G401 (cell line): ENCODE measurements at places on chromosomes 2 and 18.

DNA sequence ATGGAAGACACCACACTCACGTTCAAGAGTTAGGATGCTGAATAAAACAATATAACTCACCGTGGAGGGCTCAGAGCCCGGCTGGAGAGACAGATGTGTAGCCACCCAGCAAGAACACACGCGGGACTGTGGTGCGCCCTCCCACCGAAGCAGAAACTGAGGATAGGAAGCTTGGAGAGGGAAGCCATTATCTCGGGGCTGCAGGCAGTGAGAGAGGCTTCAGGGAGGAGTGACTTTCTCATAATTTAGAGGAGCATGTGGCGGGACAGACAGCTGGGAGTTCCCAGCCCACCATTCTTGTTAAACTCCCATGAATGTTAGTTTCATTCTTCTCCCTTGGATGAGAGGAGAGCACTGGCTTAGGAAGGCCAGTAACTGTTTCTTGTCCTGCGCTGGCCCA lies 96.4 kb downstream of the MAPRE2 start:
- no peak for DNase-seq

- DNase-seq, result no peak
Measured at GRCh38 chr2:32865399-32866068, 81.2 kb upstream of the LTBP1 start.

DNA sequence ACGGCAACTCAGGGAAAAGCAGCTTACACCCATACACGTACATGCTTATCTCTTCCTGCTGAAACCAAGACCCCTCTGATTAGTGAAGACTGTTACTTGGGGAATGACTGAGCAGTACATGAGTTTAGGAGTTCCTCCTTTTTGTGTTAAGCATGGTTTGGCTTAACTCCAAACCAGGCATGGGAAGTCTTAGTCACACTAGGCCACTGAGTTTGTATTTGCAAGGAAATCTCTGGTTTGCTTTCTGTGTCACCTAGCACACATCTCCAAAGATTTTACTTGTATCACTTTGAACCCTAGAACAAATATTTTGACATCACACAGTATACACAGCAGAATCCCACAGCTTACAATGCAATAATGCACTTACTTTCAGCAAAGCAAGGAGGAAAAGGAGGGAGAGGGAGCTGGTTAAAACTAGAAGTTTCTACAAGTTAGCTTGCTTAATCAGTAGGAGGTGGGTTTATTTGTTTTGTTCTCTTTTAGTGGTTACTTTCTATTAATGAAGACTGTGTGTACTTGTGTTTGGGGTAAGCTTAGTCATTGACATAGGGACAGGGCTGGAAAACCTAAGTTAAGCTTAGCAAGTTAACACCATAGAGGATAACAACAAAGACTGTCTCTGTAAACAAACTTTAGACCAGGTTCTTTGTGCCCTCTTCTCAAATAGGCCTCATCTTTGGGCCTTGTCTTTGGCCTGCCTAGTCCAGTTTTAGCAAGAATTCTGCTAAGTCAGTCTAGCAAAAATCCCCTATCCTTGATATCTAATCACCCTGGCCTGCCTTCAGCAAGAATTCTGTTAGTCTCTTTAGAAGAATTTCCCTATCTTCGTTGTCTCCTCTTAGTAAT lies 219.4 kb downstream of the MREG start:
- no peak for DNase-seq

DNA sequence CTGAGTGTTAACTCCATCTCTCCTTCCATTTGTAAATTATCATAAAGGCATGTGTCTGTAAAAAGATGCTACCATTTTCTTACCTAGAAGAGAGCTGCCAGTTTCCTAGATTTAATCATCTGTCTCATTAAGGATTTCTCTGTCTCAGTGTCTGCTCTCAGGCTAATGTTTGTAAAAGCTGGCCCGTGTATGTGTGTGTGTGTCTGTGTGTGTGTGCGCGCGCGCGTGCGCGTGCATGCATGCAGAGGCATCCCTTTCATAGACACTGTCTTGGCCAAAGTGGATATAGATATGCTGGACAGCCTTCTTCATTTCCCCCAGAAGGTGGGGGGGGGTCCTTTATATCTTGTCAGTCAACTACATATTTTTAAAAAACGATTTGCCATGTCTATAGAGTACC lies 18.9 kb downstream of the MGAT5 start:
- DNase-seq, result no peak

- DNase-seq, result no peak
Measured at GRCh38 chr2:48529194-48529593, 760 bp upstream of the STON1 start.

GRCh38 chr2:182426082-182426917 lies 536 bp downstream of the PDE1A start:
- no peak for DNase-seq

- peak; percentile 70 for DNase-seq
Measured at GRCh38 chr2:207143215-207144172, 22.3 kb downstream of the KLF7 start.

GRCh38 chr2:101310090-101310833 lies 1.8 kb upstream of the RNF149 start:
- DNase-seq, result no peak

- no peak for DNase-seq
Measured at GRCh38 chr18:9731380-9731779, 23.3 kb downstream of the RAB31 start.

GRCh38 chr18:36012891-36013290 lies 40.4 kb downstream of the RMP24 start:
- DNase-seq, result no peak

DNA sequence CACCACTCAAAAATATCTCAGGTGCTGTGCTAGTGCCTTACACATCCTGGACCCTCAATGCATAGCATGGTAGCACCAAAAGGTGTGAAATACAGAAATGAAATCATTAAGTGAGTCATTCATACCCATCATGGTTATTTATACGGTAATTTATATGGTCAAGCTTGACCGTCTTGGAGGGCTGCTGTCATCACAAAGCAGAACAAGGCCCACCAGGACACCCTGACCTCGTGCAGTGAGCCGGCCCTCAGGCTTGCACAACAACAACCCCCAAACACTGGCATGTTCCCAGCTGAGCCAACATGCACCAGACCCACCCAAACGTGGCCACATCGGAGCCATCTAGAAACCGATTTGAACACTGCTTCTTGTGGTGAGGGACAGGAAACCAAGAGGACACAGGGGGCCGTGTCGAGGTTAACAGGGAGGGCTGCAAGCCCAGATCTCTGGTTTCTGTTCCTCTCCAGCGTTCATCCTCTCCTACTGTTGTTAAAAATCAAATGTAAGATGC lies 378.5 kb upstream of the ID2 start:
- DNase-seq, result no peak

DNA sequence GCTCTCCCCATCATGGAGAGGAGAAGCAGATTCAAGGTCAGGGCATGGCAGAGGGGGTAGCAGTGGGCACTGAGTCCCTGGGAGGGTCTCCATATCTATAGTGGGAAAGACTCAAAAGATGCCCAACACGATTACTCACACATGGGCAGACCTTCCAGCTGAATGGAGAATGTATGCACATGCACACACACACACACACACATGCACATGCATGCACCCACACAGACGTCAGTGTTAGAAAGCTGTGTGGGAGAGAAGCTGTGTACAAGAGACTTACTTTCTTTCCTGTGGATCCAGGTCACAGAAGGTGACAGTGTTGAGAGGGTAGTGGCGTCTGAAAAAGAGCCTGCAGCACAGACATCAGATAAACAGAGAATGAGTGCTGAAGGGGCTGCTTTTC lies 194.5 kb downstream of the TNS1 start:
- no peak for DNase-seq

- DNase-seq, result no peak
Measured at GRCh38 chr2:231475965-231476364, 11.7 kb upstream of the NCL start.

DNA sequence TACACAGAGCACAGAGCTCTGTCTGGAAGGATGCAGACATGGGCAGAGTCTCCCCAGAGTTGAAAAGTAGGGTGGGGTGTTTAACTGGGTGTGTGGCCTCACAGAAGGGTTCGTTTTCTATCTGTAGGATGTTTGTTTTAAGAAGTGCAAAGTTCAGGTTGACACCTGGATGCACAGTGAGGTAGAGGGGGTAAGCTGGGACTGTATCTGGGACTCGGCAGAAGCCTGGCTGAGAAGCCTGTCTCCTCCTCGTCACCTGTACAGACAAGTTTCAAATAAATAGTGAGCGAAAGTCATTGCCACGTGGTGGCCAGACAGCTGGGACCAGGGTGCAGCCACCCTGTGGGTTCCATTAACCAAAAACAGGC lies 145.9 kb downstream of the KLHL29 start:
- no peak for DNase-seq

GRCh38 chr18:46353460-46353859 lies 249.3 kb downstream of the HAUS1 start:
- DNase-seq, result no peak

DNA sequence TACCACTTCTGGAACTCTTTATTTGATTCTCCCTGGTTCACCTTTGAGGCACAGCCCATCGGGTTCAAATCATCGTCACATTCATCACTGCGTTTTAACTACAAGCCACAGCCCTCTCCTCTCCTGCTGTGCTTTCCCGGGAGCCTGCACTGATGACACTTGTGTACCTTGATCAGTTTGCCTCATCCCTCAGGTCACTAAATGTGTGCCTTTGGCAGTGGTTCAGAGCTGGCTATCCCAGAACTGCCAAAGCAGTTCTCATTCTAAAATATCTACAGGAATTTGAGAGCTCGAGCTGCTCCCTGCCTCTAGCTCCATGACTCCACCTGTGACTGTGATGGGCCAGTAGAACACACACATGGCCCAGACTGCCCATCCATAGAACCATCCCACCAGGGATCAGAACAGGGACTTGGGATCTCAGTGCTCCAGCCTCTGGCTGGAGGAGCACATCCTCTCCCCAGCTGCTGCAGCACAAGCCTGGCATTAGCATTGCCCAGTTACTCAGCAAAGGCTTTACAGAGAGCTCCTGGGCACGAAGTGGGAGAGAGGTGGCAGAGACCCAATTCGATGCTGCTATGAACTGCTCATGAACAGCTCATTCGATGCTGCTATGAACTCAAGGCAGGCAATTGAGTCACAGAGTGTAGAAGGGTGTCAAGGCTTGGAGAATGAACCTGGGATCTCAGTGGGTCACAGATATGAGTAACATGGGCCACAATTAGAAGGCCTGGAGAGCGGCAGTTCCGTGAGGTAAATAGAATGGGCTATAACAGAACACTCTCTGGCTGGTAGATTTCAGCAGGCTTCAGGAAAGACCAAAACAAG lies 41.9 kb downstream of the EVA1A start:
- no peak for DNase-seq

GRCh38 chr2:72933646-72934151 lies 16.4 kb downstream of the EMX1 start:
- no peak for DNase-seq

DNA sequence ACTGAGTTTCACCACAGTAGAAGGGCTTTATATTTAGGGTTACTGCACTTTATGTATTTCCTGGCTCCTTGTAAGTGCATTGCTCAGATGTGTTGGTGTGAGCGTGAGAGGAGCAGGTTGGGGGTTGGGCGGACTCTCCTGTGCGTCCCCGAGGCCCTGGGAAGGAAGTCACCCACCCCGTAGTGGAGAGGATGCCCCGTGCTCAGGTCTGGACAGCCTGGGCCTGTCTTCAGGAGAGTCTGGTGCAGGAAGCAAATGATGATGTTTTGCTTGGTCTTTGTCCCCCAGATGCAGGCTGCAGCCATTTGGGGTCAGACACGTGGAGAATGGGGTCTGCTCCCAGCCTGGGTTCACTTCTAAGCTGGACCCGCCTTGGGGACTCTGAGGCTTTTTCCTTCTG lies 182.8 kb downstream of the LDLRAD4 start:
- no peak for DNase-seq

DNA sequence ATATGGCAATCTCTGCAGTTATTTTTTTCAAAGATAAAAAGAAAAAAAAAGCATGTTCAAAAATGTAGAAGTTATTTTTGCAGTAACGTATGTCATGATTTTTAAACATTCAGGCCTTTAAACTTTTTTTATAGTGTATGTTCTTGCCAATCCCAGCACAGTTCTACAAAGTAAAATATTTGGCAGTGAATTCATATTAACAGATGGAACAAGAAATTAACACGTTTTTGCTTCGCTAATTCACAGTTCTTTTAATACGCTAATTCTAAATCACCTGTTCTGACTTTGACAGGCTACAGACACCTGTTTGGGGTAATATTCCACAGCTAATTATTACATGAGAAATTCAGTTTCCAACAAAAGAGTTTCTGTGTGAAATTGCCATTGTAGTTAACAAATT lies 183.2 kb downstream of the ARHGAP15 start:
- peak; percentile 39 for DNase-seq

DNA sequence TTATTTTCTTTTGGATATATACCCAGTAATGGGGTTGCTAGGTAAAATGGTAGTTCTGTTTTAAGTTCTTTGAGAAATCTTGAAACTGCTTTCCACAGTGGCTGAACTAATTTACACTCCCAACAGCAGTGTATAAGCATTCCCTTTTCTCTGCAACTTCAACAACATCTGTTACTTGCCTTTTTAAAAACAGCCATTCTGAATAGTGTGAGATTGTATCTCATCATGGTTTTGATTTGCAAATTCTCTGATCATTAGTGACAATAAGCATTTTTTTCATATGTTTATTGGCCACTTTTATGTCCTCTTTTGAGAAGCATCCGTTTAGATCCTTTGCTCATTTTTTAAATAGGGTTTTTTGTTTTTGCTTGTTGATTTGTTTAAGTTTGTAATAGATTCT lies 291.3 kb upstream of the COL3A1 start:
- no peak for DNase-seq

GRCh38 chr2:61906186-61906470 lies 654 bp downstream of the COMMD1 start:
- DNase-seq, result no peak

DNA sequence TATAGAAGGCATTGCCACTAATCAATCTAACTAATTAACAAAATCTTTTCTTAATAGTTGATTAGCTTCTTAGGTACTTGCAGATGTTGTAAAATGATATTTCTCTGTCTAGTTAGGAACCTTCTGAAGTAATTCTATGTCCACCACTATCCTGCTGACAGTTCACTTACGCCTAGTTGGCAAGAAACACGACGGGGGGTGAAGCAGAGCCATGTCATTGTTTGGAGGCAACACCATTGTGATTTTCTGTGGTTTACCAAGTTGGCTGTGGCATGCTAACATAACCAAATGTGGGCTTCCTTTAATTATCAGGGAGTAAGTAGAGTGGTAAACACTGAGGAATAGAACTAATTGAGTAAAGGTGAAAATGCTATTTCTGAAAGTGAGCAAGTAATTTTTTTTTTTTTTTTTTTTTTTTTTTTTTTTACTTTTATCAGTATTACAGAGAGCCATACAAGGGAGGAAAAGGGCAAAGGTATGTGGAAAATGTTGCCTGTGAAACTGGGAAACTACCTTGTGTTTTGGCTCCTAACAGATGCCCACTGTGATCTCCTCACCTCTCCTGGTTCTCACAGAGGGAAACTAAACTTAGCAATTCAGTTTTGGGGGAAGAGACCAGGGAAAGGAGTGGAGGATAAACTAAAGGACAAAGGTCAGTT lies 126.8 kb downstream of the MEIS1 start:
- no peak for DNase-seq

DNA sequence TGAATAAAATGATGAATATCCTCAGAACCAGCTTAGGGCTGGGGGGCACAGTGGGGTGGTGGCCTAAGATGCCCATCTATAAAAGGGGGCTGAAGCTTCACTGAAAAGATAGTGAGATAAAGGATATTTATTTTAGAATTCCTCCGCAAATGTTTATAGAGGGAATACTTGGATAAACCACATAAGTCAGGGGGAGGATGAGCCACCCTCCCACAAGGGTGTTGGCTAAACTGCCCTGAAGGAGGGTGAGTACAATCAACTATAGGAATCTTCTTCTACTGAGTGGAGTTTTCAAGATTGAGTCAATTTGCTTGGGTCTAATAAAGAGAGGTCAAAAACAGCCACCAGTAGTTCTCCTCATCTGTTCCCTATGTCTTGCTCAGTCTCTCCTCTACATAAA lies 114.5 kb upstream of the TANK start:
- DNase-seq, result no peak
